Forelimb muscle (tissue), 1 donor: ENCODE measurements at places on chromosomes 3 and 15. TPM values are rescaled to one million over a fixed set of nuclear protein-coding genes. Genes with fewer than 3 reads are reported as not detected.

DNA sequence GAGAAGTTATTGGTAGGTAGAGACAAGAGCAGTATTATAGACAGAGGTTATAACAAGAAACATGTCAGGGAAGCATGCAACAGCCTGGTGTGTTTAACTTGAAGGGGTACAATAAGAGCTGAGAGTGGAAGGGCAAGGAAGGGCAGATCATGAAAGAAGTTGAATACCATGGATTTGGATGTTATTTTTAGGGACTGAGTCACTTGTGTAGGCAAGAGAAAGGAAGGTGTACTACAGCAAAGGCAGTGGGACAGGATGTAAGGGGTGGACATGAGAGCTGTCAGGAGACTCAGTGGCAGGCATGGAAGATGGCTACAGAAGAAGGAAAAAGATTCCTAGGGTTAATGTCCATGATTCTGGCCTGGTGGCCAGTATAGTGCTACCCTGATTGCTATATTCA is 66.4 kb downstream of the TFG start:
- DNase-seq: no peak

- DNase-seq: no peak
These were observed 64.5 kb downstream of the RYR3 start for GRCh38 chr15:33375236-33375635.

DNA sequence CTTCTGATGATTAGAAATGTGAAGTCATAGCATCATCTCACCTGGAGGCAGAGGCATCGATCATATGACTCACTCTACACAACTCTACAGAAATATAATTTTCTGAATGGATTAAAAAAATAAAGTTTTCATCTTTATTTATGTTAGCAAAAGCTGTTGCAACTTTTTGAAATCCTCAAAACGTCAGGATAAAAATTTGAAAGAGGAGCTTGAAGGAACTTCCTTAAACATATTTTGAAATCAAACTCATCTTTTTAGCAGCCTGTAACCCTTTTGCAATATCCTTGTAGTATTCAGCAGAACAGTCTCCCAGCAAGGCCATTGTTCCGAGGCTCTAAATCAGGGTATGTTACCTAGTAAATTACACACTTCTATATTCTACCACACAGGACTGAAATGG is 985.4 kb downstream of the PLOD2 start:
- no peak for DNase-seq

GRCh38 chr3:125662675-125663074 is 67.4 kb upstream of the OSBPL11 start:
- DNase-seq: no peak

DNA sequence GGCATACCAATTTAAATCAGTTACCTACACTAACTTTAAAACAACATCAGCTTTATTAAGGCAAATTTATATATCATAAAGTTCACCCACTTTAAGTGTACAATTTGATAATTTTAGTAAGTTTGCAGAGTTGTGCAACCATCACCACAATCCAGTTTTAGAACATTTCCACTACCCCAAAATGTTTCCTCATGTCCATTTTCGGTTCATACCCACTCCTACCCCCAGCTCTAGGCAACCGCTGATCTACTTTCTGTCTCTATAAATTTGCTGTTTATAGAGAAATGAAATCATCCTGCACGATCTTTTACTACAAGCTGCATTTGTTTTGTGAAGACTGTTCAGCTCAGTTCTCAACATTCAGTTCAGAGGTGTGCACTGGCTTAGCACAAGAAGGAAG is 31.5 kb upstream of the FAM81A start:
- no peak for DNase-seq

The C3orf20 gene
- 0.11 TPM for polyA plus RNA-seq

DNA sequence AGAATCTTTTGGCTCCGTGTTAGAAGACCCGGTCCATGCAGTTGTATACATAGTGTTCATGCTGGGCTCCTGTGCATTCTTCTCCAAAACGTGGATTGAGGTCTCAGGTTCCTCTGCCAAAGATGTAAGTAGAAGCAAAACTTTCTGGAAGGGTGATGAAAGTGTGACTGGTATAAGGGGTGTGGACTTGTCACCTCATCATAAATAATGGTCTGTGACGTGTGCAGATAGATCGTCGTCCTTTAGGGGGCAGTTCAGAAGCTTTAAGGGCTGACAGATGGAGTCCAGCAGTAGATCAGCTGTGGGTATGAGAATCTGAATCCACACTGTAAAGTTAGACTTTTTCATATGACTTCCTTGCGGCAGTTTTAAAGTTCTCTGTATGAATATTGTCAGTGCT is 15.3 kb downstream of the SEC61A1 start:
- DNase-seq: no peak

DNA sequence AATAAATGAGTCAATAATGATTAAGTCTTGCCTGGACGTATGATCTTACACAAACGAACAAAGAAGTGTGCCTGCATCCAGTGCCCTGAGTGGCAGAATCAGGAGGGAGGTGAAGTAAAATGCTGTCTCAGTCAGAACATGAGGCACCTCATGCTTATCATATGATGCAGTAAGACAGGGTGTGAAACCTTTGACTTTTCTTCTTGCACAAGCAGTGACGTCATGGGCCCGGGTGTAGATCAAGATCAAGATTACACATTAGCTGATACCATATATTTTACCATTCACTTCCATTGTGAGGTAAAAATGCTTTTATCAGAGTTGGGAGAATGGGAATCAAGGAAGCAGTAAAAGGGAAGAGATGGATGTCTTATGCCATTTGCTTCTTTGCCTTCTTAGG is 291.6 kb upstream of the PLSCR5 start:
- DNase-seq: no peak

GRCh38 chr15:64901914-64902313 is 9.8 kb upstream of the ANKDD1A start:
- DNase-seq: no peak

The ADAMTS17 gene
- 4.0 TPM for polyA plus RNA-seq

DNA sequence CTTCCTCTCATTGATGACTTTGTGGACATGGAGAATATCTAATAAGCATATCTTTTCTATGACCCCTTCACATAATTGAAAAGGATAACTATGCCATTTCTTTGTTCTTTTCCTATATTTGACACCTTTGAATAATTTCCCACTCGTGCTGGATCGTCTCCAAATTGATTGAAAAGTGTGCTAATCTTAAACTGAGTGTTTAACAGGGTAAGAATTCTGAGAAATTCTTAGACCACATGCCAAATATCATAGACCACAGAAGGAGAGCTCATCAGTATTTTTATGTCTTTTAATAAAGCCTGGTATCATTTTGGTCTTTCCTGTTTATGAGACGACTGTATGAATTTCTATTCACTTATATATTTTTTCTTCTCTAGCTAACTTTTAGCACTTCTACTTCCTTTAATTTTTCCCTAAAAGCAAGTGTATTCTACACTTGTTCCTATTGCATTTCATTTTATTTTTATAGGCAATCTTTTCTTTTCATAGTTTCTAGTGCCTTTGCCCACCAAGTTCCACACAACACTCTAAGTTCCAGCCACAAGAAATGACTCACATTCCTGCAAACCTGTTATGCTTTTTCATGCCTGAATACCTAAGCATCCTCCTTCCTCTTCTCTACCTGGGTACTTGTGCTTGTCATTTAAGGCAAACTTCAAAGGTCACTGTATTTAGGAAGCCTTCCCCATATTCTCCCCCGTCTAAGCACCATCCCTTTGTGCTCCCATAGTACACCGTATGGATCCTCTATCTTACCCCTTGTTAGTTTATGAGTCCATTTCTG is 30.1 kb downstream of the KBTBD8 start:
- DNase-seq: no peak
